ENCODE measurements at places on chromosomes 4 and X.

DNA sequence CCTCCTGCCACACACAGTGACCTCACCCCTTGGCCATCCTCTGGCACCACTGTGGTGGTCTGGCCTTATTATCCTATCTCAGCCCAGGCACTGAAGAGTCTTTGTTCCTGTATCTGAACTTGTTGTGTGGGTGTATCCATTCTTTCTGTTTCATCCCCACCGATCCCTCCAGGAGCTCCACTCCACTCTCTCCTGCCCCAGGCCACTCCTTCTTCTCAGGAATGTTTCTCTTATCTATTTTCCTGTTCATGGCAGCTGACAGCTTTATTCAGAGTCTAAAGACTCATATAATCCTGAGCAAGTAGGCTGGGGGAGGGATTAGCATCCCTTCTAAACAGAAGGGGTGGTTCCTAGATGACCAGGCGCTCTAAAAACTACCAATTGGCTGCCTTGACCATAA, 150.0 kb downstream of the ANAPC10 start:
- H3K27me3 ChIP-seq = peaks cover 8% of the 10 kb centered on the region
- no peaks in the 10 kb centered on the region for H3K4me1 ChIP-seq
- H3K36me3 ChIP-seq = no peaks in the 10 kb centered on the region
- H3K4me3 ChIP-seq = no peak overlapping the region

GRCh38 chr4:173284463-173284862, 49.7 kb downstream of the HMGB2 start:
- peaks cover 17% of the 10 kb centered on the region for H3K36me3 ChIP-seq
- peaks cover 9% of the 10 kb centered on the region for H3K4me1 ChIP-seq
- H3K27me3 ChIP-seq = no peaks in the 10 kb centered on the region
- H3K27ac ChIP-seq = no peak overlapping the region
- no peak overlapping the region for H3K4me3 ChIP-seq

DNA sequence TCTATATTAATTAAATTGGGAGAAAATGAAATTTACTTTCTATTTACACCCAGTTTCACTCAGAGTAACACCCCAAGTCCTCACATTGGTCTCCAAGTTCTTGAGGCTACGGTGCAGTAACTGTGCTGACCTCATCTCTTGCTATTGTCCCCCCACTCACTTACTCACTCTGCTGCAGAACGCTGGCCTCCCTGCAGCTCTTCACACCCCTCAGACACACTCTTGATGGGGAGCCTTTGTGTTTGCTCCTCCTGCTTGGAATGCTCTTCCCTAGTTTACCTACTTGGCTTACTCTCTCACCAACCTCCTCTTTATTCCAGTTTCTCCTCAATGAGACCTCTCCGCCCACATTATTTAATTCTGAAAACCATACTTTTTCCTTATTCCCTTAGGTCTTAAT, 22.2 kb upstream of the SPARCL1 start:
- no peak for DNase-seq
- H3K4me3 ChIP-seq = no peak overlapping the region

GRCh38 chr4:186700746-186701145, 22.9 kb downstream of the FAT1 start:
- H3K27me3 ChIP-seq = no peaks in the 10 kb centered on the region
- H3K4me3 ChIP-seq = no peak overlapping the region
- no peak overlapping the region for H3K27ac ChIP-seq
- DNase-seq = no peak
- no peaks in the 10 kb centered on the region for H3K36me3 ChIP-seq

GRCh38 chr4:89469930-89470375, 162.4 kb upstream of the GPRIN3 start:
- H3K27ac ChIP-seq = peak overlapping the region; percentile 79
- H3K4me3 ChIP-seq = peak overlapping the region; percentile 25
- H3K4me1 ChIP-seq = peaks cover 17% of the 10 kb centered on the region
- H3K36me3 ChIP-seq = peaks cover 6% of the 10 kb centered on the region

DNA sequence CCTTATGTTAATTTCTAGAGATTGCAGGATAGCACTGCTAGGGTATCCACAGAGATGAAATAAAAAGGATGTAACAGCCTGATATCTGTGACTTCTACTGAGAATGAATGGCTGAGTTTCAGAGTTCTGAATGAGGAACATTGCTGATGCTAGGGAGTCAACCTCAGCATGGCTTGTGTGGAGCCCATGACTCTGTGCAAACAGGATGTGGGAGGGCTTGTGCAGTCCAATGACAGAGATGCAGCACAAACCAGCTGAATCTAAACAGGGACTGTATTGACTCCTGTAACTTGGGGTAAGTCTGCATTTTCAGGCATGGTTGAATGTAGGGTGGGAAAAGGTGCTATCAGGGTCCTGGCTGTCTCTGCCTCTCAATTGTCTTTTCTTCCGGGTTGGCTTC, 5.3 kb upstream of the RASL11B start:
- H3K4me1 ChIP-seq = peaks cover 17% of the 10 kb centered on the region
- DNase-seq = no peak

DNA sequence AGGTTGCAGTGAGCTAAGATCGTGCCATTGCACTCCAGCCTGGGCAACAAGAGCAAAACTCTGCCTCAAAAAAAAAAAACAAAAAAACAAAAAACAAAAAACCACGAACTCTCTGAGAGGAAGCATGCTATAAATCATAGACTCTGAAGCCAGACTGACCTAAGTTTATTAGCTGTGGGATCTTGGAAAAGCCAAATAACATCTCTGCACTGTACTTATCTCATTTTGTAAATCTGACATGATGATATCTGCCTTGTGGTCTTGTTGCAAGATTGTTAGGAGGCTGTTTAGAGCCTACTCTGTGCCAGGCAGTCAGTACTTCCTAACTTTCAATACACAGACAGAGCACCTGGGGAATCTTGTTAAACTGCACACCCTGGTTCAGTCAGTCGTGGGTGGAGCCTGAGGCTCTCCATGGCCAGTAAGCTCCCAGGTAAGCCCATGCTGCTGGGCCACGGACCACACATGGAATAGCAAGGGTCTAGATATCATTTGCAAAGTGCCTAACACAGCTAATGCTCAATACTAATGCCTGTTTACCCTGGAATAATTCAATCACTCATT, 107.6 kb upstream of the SMIM10 start:
- H3K4me3 ChIP-seq = no peak overlapping the region
- no peak for DNase-seq
- H3K27me3 ChIP-seq = no peaks in the 10 kb centered on the region
- no peaks in the 10 kb centered on the region for H3K4me1 ChIP-seq
- H3K36me3 ChIP-seq = no peaks in the 10 kb centered on the region
- no peak overlapping the region for H3K27ac ChIP-seq

- H3K36me3 ChIP-seq = no peaks in the 10 kb centered on the region
- no peak overlapping the region for H3K4me3 ChIP-seq
- H3K27me3 ChIP-seq = no peaks in the 10 kb centered on the region
- H3K4me1 ChIP-seq = no peaks in the 10 kb centered on the region
Measured at GRCh38 chr4:85084371-85085094, 118.0 kb upstream of the WDFY3 start.

GRCh38 chrX:80667967-80668366, 141.7 kb downstream of the BRWD3 start:
- no peak overlapping the region for H3K27ac ChIP-seq
- no peak for DNase-seq
- no peaks in the 10 kb centered on the region for H3K27me3 ChIP-seq
- H3K4me1 ChIP-seq = no peaks in the 10 kb centered on the region
- peaks cover 7% of the 10 kb centered on the region for H3K36me3 ChIP-seq

- no peaks in the 10 kb centered on the region for H3K27me3 ChIP-seq
- peaks cover 1% of the 10 kb centered on the region for H3K36me3 ChIP-seq
- H3K27ac ChIP-seq = peak overlapping the region; percentile 25
- no peak overlapping the region for H3K4me3 ChIP-seq
Measured at GRCh38 chrX:136130931-136131833, 16.2 kb upstream of the FHL1 start.

DNA sequence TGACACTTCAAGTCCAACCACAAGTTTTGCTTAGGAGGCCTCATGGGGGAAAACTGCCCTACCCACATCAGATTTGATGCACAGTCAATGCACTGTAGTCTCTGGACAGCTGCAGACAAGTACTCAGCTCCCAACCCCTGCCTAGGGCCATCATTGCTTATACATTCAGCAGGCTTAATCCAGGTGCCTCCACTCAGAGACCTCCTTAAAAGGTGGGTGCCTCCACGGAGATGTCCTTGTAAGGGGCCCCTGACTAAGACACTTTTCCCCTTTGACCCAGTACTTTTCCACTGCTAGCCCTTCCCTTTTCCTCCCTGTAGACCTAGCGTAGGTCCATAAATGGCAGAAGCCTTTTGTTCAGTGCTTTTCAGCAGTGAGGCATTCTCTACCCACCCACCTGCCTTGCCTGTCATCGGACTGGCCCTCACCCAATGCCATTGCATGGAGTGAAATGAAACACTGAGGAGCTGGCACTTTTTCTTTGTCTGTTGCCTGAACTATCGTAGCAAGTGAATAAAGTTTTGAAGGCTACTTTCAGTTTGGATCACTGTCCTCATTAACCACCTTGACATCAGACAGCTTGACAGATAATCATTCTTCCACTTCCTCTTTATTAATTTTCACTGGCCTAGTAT, 23.8 kb upstream of the PLK4 start:
- no peak overlapping the region for H3K4me3 ChIP-seq
- no peak for DNase-seq
- no peak overlapping the region for H3K27ac ChIP-seq
- no peaks in the 10 kb centered on the region for H3K27me3 ChIP-seq
- H3K4me1 ChIP-seq = peaks cover 2% of the 10 kb centered on the region

GRCh38 chr4:162229670-162230069, 65.9 kb upstream of the FSTL5 start:
- H3K36me3 ChIP-seq = no peaks in the 10 kb centered on the region
- H3K4me1 ChIP-seq = no peaks in the 10 kb centered on the region
- no peak overlapping the region for H3K4me3 ChIP-seq
- H3K27me3 ChIP-seq = no peaks in the 10 kb centered on the region
- H3K27ac ChIP-seq = no peak overlapping the region

DNA sequence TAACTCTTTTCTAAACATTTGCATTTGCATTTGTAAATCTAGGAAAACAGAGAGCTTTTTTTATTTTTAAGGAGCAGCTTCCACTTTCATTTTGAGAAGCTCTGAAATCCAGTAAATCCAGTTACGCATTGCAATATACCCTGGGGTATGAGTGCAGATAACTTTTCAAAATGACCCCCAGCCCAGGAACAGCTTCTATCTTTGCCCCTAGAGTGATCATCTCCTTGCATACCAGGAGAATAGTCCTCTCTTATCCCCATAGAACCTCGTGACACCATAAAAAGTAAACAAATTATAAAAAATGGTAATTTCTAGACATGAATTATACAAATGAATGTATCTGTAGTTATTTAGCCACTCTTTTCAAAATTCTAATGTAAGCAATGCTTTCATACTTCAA, 292.2 kb upstream of the GALNT7 start:
- DNase-seq = no peak
- H3K36me3 ChIP-seq = no peaks in the 10 kb centered on the region
- H3K4me1 ChIP-seq = no peaks in the 10 kb centered on the region
- H3K4me3 ChIP-seq = no peak overlapping the region
- no peak overlapping the region for H3K27ac ChIP-seq
- no peaks in the 10 kb centered on the region for H3K27me3 ChIP-seq

Measured in activated naive CD8-positive, alpha-beta T cell treated with anti-CD3 and anti-CD28 coated beads, Interleukin-2, amount 10 ng/mL, durations not matched to agents 7 days and 5 days (primary cell).